ENCODE measurements at places on chromosomes 12 and 14. TPM values are rescaled to one million over a fixed set of nuclear protein-coding genes. Genes with fewer than 3 reads are reported as not detected.

- peaks cover 15% of the 10 kb centered on the region for H3K36me3 ChIP-seq
- no peak overlapping the region for H3K4me3 ChIP-seq
- H3K27ac ChIP-seq: no peak overlapping the region
- no peak for DNase-seq
Measured at GRCh38 chr14:102464846-102465341, 44.7 kb downstream of the ANKRD9 start.

GRCh38 chr12:20196767-20197166 lies 171.6 kb upstream of the PDE3A start:
- H3K4me3 ChIP-seq: no peak overlapping the region
- H3K4me1 ChIP-seq: no peaks in the 10 kb centered on the region
- H3K36me3 ChIP-seq: no peaks in the 10 kb centered on the region
- no peak for DNase-seq

DNA sequence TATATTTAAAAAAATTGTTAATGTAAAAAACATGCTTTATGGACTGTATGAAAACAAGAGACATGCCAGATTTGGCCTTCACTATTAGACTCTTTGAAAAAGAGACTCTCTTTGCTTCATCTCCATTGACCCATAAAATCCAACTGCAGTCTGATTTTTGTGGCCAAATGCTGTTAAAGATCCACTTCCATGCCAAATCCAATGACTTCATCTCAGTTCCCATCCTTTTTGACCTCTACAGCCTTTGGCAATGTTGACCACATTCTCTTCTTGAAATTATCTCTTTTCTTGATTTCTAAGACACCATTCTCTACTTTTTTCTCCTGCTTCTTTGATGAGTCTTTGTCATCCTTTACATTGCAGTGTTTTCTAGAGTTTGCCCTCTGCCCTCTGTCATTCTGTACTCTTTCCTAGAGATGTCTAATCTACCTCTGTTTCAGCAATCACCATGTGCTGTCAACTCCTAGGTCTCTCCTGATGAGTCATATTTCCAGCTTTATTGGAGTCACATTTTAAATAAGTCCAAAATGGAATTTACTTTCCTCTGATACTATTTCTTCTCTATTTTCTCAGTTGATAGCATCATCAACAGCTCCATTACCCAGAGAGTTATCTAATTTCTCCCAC lies 2.4 kb downstream of the TMPRSS12 start:
- H3K36me3 ChIP-seq: no peaks in the 10 kb centered on the region
- no peak for DNase-seq
- no peak overlapping the region for H3K27ac ChIP-seq
- H3K4me1 ChIP-seq: no peaks in the 10 kb centered on the region
- no peaks in the 10 kb centered on the region for H3K27me3 ChIP-seq
- no peak overlapping the region for H3K4me3 ChIP-seq

DNA sequence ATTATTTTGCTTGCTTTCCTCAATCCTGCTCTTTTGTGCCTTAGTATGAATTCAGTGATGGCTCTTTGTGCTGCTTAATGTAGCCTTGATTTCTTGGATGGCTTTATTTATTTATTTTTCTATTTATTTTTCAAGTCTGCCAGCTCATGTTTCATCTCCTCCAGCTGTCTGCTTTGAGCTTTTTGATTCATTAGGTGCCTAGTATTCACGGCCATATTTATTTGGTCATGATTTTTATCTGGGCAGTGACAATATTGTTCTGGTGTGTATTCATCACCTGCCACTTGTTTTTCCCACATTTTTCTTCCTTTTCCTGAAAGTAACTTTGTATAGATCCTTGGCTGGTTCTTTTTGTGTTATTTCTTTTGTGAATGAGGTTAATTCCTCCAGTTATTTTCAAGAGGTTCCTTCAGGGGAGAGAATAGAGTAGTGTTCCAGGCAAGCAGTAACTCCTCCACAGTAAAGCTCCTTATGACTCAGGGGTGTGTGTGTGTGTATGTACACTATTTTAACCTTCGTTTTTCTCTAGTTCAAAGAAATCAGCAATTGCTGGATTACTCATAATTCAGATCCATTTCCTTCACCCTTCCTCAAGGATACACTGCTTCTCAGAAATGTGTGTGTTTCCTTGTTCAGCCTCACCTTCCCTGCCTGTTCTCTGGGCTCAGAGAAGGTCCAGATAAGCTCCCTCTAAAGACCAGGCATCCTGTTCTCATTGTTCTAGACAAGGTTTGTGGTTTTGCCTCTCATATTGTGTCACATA lies 51.6 kb upstream of the PMCH start:
- no peaks in the 10 kb centered on the region for H3K27me3 ChIP-seq
- no peak overlapping the region for H3K27ac ChIP-seq
- DNase-seq: no peak
- H3K4me3 ChIP-seq: no peak overlapping the region
- no peaks in the 10 kb centered on the region for H3K36me3 ChIP-seq
- H3K4me1 ChIP-seq: no peaks in the 10 kb centered on the region

GRCh38 chr12:54437243-54437642 lies 18.2 kb upstream of the ITGA5 start:
- H3K27ac ChIP-seq: no peak overlapping the region
- no peaks in the 10 kb centered on the region for H3K36me3 ChIP-seq
- H3K4me3 ChIP-seq: no peak overlapping the region
- no peaks in the 10 kb centered on the region for H3K27me3 ChIP-seq
- DNase-seq: no peak

- DNase-seq: no peak
- H3K27me3 ChIP-seq: no peaks in the 10 kb centered on the region
- H3K36me3 ChIP-seq: no peaks in the 10 kb centered on the region
- no peaks in the 10 kb centered on the region for H3K4me1 ChIP-seq
- no peak overlapping the region for H3K27ac ChIP-seq
Measured at GRCh38 chr12:5081016-5081415, 37.3 kb downstream of the KCNA5 start.

GRCh38 chr12:103821773-103822172 lies 19.3 kb downstream of the NT5DC3 start:
- no peaks in the 10 kb centered on the region for H3K36me3 ChIP-seq
- H3K4me3 ChIP-seq: no peak overlapping the region
- H3K27me3 ChIP-seq: no peaks in the 10 kb centered on the region
- no peak for DNase-seq
- no peaks in the 10 kb centered on the region for H3K4me1 ChIP-seq

- H3K27me3 ChIP-seq: no peaks in the 10 kb centered on the region
- no peaks in the 10 kb centered on the region for H3K36me3 ChIP-seq
- H3K4me1 ChIP-seq: no peaks in the 10 kb centered on the region
- DNase-seq: no peak
- no peak overlapping the region for H3K27ac ChIP-seq
Measured at GRCh38 chr12:19068137-19068536, 61.4 kb upstream of the PLEKHA5 start.

- no peak overlapping the region for H3K4me3 ChIP-seq
- H3K4me1 ChIP-seq: no peaks in the 10 kb centered on the region
- no peak for DNase-seq
- no peak overlapping the region for H3K27ac ChIP-seq
Measured at GRCh38 chr14:94320243-94320642, 2.9 kb downstream of the SERPINA6 start.

GRCh38 chr12:131263626-131264025 lies 309.9 kb downstream of the ADGRD1 start:
- no peak overlapping the region for H3K4me3 ChIP-seq
- no peaks in the 10 kb centered on the region for H3K27me3 ChIP-seq
- H3K27ac ChIP-seq: no peak overlapping the region
- no peaks in the 10 kb centered on the region for H3K36me3 ChIP-seq
- H3K4me1 ChIP-seq: no peaks in the 10 kb centered on the region
- DNase-seq: no peak

GRCh38 chr12:42759622-42760273 lies 170.2 kb upstream of the PRICKLE1 start:
- H3K27ac ChIP-seq: no peak overlapping the region
- DNase-seq: peak; percentile 64
- H3K36me3 ChIP-seq: no peaks in the 10 kb centered on the region

GRCh38 chr12:93179792-93180191 lies 197.9 kb upstream of the NUDT4 start:
- no peak overlapping the region for H3K4me3 ChIP-seq
- no peak for DNase-seq
- H3K27ac ChIP-seq: no peak overlapping the region
- no peaks in the 10 kb centered on the region for H3K27me3 ChIP-seq
- H3K4me1 ChIP-seq: peaks cover 4% of the 10 kb centered on the region

DNA sequence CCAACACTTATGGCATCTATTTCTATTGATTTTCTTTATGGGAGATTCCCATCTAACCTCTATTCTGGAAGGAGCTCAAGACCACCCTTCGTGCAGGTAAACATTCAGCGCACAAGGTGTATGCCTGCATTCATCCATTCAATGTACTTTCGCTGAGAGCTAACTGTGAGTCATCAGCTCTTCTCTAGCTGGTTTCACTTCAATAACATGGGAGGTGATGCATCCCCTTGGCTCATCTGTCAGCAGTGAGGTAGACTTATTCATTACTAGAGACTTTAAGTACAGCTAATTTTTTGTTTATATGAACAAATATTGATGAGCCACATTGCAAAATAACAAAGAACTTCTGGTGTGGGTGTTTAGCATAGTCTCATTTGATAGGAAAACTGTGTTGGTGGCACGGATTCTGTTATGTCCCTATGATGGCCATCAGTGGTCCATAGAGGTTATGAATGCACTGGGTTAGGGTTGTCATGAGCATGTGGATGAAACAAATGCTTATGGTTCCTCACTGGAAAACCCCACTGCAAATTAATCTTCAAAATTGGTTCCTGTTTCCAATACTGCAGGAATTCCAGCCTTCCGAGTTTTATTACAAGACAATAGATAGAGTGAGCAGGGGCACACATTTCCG lies 1151.0 kb downstream of the BCL11B start:
- H3K27me3 ChIP-seq: no peaks in the 10 kb centered on the region
- no peak overlapping the region for H3K27ac ChIP-seq
- DNase-seq: no peak

DNA sequence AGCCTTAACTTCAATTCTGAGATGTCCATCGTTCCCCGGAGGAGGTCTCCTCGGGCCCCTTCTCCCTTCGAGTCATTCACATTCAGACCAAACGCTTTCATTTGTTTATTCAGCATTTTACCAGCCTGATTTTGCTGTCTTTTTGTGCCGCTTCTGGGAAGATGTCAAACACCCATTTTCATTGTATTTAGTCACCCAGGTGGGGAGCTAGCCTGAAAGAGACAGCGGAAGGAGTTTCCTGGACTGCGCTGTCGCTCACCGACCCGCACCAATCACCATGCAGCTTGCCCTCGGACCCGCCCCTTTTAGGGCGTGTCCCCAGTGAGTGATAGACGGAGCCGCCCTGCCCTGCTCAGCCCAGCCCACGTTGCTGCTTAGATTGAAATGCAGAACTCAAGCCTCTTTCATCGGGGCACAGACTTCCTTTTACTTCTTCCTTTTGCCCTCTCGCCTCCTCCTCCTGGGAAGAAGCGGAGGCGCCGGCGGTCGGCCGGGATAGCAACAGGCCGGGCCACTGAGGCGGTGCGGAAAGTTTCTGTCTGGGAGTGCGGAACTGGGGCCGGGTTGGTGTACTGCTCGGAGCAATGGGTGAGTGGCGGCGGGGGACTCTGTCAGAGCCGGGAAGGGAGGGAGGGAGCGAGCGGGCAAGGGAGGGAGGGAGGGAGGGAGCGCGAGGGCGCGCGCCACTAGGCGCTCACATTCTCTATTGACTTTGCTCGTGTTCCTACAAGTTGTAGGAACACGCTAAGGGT lies at the start of gene PAX9:
PAX9 (plus strand) TSS at position 355 of the 752 bp plus-strand sequence; CDS start at position 585, 230 bp downstream.
- peak within 1 kb of the TSS; percentile 32 for H3K4me3 ChIP-seq
- peak; percentile 86 for DNase-seq
- no peaks in the 10 kb centered on the region for H3K36me3 ChIP-seq
- peaks cover 39% of the 10 kb centered on the region for H3K4me1 ChIP-seq
- H3K27me3 ChIP-seq: peaks cover 98% of the 10 kb centered on the region
- H3K27ac ChIP-seq: no peak within 1 kb of the TSS

- H3K36me3 ChIP-seq: no peaks in the 10 kb centered on the region
- no peak for DNase-seq
- H3K4me3 ChIP-seq: no peak overlapping the region
Measured at GRCh38 chr12:69732088-69732487, 6.6 kb upstream of the RAB3IP start.

DNA sequence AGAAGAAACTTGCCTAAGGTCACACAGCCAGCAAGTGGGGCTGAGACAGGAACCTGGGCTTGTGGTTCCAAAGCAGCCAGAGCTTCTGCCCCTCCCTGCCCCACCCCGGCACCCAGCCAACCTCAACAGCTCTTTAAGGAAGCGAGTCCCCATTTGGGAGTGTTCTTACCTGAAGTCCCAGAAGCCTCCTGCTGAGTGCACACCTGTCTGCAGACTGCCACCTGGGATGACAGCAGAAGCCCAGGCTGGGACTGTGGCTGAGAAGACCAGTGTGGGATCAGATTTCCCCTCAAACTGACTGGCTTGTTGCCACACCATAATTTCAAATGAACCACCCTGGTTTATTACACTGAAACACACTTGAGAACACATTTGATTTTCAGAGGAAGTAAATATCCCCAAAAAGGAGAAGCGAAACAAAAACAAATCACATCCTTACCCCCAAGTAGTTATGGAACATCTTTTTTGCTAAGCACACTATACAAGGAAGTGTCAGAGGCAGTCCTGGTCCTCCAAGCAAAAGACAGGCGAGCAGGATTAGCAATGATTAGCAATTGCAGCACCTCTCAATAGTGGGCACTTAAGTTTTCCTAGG lies 6.3 kb upstream of the RIN3 start:
- no peak overlapping the region for H3K4me3 ChIP-seq
- H3K36me3 ChIP-seq: no peaks in the 10 kb centered on the region
- DNase-seq: peak; percentile 85
- no peak overlapping the region for H3K27ac ChIP-seq
- H3K27me3 ChIP-seq: no peaks in the 10 kb centered on the region

- peaks cover 36% of the 10 kb centered on the region for H3K27me3 ChIP-seq
- no peak for DNase-seq
- H3K27ac ChIP-seq: no peak overlapping the region
- H3K4me3 ChIP-seq: peak overlapping the region; percentile 17
- H3K36me3 ChIP-seq: no peaks in the 10 kb centered on the region
- peaks cover 11% of the 10 kb centered on the region for H3K4me1 ChIP-seq
Measured at GRCh38 chr14:102923201-102923924, 900 bp downstream of the AMN start.

GRCh38 chr12:77685112-77685511 lies 145.6 kb upstream of the NAV3 start:
- H3K4me1 ChIP-seq: no peaks in the 10 kb centered on the region
- H3K27ac ChIP-seq: no peak overlapping the region
- peak overlapping the region; percentile 12 for H3K4me3 ChIP-seq
- H3K27me3 ChIP-seq: no peaks in the 10 kb centered on the region

The PRB2 gene
- not detected for total RNA-seq

The SELPLG gene
- 31.9 TPM for total RNA-seq

The SALL2 gene
- total RNA-seq: 8.1 TPM

The ZC2HC1C gene
- total RNA-seq: 4.5 TPM

The PPP4R4 gene
- total RNA-seq: 2.2 TPM

The FSCB gene
- total RNA-seq: not detected

The GLIPR1L2 gene
- 1.1 TPM for total RNA-seq

The DNM1L gene
- 48.5 TPM for total RNA-seq

The ZDHHC22 gene
- total RNA-seq: not detected

The GLT1D1 gene
- total RNA-seq: 3.5 TPM

The GPR135 gene
- 2.1 TPM for total RNA-seq

Data from upper lobe of right lung (tissue), 1 donor.